Activated naive CD4-positive, alpha-beta T cell (primary cell): ENCODE measurements at places on chromosomes 16 and 17.

DNA sequence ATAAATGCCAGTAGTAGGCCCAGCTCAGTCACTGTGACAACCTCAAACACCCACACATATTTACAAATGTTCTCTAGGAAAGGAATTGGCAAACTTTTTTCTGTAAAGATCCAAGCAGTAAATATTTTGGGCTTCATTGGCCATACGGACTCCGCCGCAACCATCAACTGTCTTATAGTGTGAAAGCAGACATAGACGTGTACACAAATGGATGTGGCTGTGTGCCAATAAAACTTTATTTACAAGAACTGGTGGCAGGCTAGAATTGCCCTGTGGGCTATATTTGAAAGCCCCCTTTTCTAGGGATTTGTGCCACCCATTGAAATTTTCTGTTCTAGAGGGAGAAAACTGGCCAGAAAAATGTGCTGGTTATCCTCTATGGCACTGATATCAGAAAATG, 683.8 kb upstream of the EEF2KMT start:
- DNase-seq, result no peak

DNA sequence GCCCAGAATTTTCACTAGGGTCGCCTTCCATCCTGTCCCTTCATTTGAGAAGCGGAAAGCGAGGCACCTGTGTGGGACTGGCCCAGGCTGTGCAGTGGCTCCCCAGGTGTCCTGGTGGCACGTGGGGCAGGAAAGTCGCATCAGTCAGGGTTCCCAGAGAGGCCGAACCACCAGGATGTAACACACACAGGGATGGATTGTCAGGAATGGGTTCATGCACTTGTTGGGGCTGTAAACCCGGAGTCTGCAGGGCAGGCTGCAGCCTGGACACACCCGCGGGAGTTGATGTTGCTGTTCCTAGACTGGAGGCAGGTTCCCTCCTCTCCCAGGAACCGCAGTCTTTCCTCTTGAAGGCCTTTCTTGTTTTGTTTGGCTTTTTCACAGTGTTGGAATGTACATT, 30.7 kb upstream of the RPTOR start:
- no peak for DNase-seq

DNA sequence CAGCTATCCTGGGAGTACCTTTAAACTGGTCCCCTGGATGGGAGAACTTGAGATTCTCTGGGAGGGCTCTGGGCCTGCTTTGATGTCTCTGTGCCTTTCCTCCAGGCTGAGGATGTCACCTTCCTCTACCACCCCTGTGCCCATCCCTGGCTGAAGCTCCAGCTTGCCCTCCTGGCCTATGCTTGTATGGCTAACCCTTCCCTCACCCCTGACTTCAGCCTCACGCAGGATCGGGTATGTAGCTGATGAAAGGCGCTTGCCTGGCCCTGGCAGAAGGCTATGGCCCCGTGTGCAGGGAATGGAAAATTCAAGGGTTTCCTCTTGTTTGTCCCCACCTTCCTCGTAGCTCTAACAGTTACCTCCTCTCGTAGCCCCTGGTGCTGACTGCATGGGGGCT, 3.0 kb downstream of the TP53I13 start:
- DNase-seq, result no peak

DNA sequence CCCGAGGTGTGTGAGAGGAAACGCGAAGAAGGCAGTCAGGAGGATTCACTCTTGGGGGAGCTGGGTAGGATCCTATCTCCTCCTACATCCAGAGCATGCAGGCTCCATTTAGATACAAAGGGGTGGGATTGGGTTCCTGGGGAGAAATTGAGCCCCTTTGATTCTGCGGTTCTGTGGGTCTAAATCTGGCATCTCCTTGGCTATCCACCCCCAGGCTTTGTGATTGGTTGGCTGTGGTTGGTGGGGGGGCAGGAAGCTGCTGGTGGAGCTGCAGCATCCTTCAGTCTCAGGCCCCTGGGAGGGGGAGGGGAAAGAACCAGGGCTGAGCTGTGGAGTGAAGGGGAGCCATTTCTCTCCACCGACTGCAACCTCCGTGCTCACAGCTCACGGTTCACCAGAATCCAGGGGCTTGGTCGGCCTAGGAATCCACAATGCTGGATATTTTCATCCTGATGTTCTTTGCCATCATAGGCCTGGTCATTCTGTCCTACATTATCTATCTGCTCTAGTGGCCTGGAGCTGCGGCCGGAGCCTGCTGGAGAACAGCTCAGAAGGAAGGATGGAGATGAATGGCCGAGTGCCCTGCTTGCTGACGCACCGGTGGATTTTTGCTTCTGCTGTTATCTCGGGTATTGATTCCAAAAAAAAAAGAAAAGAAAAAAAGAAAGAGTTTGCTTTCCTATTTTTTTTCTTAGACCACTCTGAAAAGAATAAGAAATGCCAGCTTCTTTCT, at the start of gene LASP1NB:
Gene LASP1NB (plus strand): TSS at position 352 of the 733 bp plus-strand sequence.
- DNase-seq, result peak; percentile 45

- no peak for DNase-seq
Measured at GRCh38 chr16:84931506-84931905, 79.8 kb downstream of the ZDHHC7 start.

GRCh38 chr16:15958703-15959348, 9.4 kb downstream of the ABCC1 start:
- no peak for DNase-seq

- DNase-seq, result no peak
Measured at GRCh38 chr17:81422776-81423697, 27.8 kb downstream of the BAHCC1 start.

GRCh38 chr16:84518804-84519341, 14.4 kb upstream of the MEAK7 start:
- no peak for DNase-seq

DNA sequence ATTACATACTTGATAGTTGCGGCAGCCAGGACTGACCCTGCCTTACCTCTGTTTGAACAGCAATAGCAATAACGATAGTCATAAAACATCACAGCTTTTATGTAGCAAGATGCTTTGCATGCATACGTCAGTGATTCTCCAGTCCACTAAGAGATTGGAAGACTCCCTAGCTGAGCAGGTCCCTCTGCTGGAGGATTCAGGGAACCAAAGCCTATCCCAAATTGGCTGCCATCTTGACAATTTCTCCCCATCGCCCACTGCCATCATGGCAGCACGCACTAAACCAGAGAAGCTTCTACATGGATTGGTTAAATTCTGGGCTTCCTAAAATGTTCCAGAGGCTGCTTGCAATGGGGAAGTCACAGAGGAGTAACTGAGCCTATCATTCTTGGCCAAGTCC, 360.6 kb upstream of the XYLT1 start:
- no peak for DNase-seq

GRCh38 chr16:66416939-66417700, 10.0 kb upstream of the BEAN1 start:
- no peak for DNase-seq

DNA sequence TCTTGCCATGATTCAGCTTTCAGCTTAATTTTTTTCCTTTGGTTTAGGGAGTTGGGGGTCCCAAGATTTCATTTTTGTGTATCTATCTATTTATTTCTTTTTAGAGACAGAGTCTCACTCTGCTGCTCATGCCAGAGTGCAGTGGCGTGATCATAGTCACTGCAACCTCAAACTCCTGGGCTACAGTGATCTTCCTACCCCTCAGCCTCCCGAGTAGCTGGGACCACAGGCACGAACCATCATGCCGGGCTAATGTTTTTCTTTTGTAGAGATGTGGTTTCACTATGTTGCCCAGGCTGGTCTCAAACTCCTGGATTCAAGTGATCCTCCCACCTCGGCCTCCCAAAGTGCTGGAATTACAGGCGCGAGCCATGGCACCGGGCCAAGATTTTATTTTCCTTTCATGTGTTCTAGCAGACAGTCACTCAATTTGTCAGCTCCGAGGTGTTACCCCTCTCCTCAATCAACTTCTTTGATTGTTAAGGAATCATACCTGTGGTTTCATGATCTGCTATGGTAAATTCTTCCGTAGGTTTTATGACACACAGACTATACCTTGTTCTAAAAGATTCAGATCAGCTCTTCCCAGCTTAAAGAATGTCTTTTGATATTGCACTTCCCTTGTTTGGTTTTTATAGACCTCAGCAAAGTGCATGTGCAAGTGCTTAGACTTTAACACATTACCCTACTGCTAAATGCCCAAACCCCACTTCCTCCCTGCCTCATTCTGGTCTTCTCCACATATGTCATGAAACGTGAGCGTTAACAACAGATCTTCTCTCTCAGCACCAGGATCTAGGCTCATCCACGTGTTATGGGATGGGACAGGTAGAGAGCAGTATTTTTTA, 13.0 kb downstream of the UNC45B start:
- peak; percentile 8 for DNase-seq

GRCh38 chr16:56817056-56817455, 48.0 kb upstream of the SLC12A3 start:
- DNase-seq, result no peak

DNA sequence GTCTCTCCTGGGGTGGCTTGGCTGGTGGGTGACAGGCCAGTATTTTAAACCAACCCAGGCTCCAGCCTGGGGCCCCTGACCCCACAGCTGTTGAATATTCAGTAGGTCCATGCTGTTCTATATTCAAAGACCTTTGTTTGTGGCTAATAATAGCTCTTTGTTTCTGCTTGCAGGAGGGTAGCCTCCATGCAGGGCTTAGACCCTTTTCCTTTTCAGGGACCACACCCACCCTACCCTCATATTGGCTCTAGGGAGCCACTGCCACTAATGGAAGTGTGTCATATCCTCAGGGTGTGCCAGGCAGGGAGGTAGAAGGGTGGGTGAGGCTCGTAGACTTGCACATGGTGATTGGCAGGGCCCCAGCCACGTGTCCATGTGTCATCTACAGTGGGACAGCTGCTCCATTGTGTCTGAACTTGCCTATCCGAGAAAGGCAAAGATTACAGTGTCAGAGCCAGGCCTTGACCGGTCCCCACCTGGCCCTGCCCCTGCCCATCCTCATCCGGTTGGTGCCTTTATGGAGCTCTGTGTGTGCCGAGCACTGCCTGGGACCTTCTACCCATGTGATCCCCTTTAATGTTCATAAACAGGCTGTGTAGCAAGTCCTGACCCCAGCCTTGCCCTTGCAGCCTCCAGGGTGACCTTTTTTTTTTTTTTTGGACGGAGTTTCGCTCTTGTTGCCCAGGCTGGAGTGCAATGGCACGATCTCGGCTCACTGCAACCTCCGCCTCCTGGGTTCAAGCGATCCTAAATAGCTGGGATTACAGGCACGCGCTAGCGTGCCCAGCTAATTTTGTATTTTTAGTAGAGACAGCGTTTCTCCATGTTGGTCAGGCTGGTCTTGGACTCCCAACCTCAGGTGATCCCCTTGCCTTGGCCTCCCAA, 22.1 kb downstream of the TMC7 start:
- DNase-seq, result no peak

GRCh38 chr17:67221062-67221998, 23.7 kb downstream of the HELZ start:
- no peak for DNase-seq

DNA sequence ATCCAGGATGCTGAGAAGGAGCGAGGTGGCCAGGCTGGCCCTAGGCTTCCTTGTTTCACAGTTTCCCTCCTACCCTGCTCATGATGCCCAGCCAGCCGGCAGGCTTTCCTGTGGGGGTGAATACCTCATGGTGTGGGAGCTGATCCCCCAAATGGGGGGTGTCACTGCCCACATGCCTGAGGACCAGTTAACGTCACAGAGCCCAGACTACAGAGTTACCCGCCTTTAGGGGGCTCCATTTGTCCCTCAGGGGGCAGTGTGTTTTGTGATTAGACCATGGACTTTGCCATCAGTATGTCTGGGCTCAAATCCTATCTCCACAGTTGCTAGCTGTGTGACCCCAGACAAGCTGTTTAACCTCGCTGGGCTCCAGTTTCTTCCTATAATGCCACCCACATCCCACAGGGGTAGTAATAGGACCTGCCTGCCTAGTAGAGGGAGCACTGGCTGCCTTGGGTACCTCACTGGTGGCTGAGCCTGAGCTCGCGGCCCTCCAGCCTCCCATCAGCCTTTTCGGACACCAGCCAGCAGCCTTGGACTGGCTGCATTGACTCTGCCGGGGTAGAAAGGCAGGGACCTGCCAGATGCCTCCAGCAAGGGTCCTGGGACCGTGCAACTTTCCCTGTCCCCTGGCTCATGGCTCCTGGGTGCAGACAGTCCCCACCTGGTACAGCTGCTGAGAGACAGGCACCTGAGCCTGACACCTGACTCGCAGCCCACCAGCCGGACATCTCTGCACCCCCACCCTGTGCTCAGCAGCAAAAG, 87.5 kb upstream of the GSE1 start:
- no peak for DNase-seq

GRCh38 chr17:8222380-8222629, 11.9 kb upstream of the AURKB start:
- DNase-seq, result no peak

DNA sequence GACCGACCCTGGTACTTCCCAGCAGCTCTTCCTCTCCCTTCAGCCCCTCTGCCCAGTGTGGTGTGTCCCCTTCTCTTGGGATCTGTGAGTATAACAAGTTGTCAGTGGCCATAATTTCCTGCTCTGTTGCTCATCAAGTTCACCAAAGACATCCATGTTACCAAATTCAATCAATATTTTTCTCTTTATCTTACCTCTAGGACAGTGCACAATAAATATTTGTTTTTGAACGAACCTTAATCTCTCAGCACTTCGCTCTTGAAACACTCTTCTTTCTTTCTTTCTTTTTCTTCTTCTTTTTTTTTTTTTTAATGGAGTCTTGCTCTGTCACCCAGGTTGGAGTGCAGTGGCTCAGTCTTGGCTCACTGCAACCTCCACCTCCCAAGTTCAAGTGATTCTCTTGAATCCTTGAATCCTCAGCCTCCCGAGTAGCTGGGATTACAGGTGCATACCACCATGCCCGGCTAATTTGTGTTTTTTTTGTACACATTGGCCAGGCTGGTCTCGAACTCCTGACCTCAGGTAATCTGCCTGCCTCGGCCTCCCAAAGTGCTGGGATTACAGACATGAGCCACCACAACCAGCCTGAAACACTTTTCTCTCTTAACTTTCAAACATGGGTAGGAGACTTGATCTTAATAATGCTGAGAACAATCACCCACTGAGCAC, 2.7 kb upstream of the UMOD start:
- no peak for DNase-seq

- no peak for DNase-seq
Measured at GRCh38 chr16:88290850-88291830, 91.6 kb upstream of the ZNF469 start.
